ENCODE measurements at places on chromosomes 7 and 10.

- peak; percentile 18 for DNase-seq
These were observed at the start of gene WDR37 for GRCh38 chr10:1056326-1057105. Gene WDR37, plus strand, starts transcription at chr10:1056385. Its CDS starts 15,771 bp downstream, at chr10:1072156.

DNA sequence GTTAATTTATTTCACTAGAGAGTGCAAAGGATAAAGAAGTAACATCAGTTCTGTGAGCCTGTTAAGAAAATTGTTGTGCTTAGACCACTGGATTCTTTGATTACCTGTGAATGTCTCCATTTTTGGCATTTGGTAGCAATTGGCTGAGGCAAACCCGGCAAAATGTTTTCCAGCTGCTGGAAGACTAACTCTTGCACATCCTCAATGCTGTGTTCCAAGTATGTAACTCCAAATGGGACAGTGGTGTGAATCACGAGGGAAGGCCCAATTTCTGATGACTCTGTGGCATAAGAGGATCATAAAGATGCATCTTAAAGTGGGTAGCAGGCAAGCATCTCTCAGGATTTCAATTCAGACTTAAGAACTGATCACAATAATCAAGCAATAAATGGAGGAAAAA is 268.8 kb downstream of the RNLS start:
- no peak for DNase-seq

- DNase-seq = peak; percentile 9
These were observed 26.0 kb downstream of the CRHR2 start for GRCh38 chr7:30656006-30656957.

GRCh38 chr7:107854454-107854853 is 36.5 kb upstream of the DLD start:
- no peak for DNase-seq

DNA sequence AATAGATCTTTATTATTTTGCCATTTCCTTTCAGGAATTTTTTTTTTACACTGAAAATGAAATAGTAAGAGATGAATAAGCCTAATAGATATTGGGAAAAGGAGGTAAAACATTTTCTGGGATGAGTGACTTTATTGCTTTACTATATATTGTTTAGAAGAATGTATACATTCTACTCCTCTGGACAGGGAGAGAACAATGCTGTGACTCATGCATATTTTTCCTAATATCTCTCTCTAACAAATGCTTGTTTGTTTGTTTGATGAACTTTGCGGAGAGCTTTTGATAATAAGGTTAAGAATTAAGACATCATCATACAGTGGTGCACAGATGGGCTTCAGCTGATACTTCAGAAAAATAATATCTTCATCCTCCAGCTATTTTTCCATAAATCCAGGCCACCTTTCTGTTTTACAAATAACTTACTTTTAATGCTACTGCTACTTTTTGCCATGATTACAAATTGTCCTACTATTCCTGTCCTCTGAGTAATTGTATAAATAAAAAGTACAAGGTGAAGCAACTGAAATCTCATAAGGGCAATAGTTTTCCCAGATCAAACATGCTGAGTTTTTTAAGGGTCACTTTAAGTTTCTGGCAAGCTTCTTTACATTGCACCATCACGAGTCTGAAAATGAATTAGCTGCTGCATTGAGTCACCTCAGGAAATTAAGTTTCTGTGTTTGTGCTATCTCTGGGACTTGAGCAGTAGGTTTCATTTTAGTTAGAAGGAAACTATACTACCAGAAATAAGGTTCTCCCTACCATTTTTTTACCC is 207.3 kb upstream of the POT1 start:
- no peak for DNase-seq

DNA sequence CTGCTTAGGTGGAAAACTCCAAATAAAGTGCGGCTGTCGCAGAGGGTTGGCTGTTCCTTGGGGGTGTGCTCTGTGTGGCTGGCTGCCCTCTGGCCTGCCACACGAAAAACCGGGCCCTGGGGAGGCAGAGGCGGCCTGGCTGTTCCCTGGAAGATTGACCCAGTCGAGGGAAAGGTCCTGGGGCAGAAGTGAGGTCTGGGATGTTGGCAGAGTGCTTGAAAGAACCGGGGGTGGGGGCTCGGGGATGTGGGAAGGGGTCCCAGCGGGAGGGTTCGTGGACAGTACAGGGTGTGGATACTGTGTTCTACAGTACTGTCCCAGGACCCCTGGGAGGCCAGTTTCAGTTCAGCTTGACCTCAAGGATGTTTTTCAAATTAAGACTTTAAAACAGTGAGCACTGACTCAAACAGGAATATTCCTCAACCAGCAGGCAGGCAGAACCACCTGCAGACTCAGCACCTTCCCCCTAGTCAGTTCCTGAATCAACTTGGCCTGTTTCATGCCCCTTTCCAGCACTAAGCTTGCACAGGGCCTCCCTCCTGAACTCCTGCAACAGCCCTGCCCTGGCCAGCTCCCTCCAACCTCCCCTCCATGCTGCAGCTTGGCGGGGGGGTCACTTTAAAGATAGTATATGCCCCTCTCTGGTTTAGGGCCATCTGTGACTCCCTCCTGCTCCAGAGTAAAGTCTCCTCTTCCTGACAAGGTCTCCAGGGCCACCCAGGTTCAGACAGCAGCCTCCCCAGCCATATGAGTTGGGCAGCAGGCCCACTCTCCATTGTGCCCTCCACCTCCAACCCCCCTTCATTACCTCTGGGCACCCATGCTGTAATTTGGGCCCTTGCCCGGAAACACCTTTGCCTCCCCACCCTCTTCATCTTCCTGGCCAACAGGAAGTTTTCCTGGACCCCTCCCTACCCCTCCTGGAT is 3.2 kb upstream of the ATP6V1F start:
- DNase-seq = no peak

- DNase-seq = no peak
These were observed 622.0 kb downstream of the TYW1 start for GRCh38 chr7:67618556-67619162.

DNA sequence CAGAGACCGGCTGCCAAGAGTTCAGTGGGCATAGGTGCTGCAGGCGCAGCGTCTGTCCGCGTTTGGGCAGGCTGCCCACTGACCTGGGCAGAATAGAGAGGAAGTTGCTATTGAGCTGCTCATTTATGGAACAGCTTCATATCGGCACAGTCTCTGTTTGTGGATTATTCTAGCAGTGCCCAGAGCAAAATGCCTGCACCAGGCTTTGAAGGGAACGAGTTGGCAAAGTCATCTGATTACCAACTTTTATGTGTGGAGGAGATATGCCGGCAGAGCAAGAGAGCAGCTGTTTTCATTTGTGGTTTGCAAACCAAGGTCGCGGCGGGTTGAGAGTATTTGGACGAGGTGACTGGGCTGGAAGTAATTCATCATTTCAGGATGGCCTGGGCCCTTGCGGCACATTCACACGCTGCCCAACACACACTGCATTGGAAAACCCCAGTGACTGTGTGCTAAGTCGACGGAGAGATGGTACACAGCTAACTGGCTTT is 228.5 kb downstream of the TCERG1L start:
- no peak for DNase-seq

DNA sequence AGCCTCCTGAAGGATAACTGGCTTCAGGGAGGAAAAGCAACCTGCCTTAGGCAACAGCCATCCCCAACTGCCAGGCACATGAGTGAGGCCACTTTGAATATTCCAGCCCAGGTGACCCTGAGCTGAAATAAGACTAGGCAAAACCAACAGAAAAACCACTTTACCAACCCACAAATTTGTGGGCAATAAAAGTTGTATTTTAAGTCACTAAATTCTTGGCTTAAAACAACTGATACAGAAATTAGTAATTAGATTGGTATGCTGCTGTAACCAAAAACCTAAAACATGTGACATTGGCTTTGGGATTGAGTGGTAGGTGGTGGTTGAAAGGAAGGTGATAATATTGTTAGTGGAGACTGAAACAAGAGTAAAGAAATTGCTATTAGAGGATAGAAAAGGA is 39.9 kb downstream of the ABCB4 start:
- DNase-seq = no peak

DNA sequence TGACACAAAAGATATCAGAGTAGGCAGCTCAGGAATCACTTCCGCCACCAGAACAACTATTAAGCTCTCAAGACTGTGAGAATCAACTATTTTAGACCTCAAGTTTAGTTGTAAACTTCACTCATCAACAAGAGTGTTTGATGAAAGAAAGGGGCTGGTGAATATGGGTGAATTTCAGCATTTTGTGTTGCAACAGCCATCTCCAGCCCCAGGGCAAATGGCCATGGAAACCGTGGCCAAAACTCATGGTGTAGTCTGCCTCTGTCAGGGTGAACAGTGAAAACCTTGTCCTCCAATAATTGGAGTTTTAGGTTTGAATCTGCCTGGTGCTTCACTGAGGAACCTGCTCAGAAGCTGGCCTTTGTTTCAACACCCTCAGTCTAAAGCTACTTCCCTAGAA is 60.0 kb downstream of the POLR1F start:
- no peak for DNase-seq

- no peak for DNase-seq
These were observed 79.5 kb upstream of the FAM20C start for GRCh38 chr7:112881-113280.

GRCh38 chr7:38927751-38928150 is 18.8 kb upstream of the VPS41 start:
- DNase-seq = no peak

DNA sequence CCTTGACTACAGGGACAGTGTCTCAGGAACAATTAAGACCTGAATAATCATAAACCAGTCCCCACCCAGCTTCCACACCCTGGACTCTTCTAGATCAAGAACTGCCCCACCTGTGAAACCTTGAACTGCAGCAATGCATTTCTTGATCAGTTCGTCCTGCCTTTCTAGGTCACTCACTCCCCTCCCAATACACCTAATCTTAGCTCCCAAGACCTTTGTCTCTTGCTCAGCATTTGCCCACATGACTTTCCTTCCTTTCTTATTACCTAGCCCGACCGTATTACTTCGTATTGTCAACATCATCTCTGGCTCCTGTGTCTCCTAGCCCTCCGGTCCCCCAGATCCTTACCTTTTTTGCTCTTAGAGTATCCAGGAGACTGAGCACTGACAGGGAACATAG is 5.5 kb upstream of the NAMPT start:
- no peak for DNase-seq

- no peak for DNase-seq
These were observed 5.4 kb upstream of the PDE1C start for GRCh38 chr7:32075612-32076011.

DNA sequence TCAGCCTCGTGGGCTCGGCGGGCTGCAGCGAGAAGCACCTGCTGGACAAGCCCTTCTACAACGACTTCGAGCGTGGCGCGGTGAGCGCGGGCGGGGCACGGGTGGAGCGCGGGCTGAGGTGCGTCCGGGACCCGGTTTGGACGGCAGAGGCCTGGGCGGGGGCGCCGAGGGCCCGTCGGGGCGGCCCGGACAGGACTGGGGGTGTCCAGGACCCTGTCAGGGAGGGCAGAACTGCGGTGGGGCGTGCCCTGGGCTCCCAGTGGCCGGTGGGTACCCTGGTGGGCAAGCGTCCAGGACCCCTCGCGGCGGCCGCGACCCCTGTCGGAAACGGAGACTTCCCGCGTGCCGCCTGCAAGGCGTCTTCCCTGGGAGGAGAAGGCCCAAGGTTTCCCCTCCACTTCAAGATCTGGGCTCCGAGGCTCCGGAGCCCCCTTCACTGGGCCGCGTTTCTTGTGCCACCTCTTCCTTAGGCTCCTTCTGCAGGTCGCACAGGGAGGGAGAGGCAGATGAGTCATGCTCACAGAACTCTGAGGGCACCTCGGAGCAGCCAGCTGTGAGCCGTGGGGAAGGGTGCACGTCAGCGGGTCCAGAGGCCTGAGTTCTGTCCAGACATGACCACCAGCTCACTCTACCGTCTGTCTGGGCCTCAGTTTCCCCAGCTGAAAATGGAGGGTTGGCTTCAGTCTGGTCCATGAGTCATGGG is 485 bp downstream of the ALOX5 start:
- DNase-seq = no peak

- DNase-seq = no peak
These were observed 23.7 kb downstream of the ATAD1 start for GRCh38 chr10:87794285-87794684.

DNA sequence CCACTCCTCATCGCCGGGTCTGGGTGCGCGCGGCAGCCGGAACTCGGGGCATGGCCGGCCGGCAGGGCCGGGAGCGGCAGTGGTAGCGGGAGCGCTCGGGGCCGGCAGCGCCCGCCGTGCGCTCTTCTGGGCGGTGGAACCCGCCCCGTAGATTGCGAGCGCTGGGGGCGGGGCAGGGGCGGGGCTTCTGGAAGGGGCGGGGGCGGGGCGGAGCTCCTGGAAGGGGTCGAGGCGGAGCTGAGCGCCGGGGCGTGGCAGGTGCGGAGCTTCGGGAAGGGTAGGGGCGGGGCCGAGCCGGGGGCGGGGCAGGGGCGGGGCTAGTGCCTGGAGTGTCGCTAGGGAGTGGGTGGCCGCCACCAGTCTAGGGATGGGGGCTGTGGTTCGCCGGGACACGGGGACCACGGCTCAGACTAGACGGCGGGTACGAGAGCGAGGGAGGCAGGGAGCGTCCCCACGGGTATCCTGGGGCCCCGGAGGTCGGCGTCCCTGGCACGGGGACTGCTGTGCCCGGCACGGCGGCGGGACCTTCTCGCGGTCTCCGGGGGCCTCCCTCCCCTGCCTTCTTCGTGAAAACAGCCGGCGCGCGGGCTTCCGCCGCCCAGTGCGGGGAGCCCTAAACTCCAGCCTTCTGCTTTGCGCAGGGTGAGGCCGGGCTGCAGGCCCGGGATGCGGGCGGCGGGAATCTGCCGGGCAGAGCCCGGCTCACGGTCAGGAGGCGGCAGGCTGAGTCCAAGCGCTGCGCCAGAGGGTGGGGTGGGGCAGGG is at the start of gene STK32C:
STK32C (minus strand) TSS at position 128 of the 764 bp plus-strand sequence; CDS start at position 11, 117 bp downstream.
- peak; percentile 35 for DNase-seq

- DNase-seq = no peak
These were observed 38.2 kb downstream of the CALML5 start for GRCh38 chr10:5461203-5461588.

DNA sequence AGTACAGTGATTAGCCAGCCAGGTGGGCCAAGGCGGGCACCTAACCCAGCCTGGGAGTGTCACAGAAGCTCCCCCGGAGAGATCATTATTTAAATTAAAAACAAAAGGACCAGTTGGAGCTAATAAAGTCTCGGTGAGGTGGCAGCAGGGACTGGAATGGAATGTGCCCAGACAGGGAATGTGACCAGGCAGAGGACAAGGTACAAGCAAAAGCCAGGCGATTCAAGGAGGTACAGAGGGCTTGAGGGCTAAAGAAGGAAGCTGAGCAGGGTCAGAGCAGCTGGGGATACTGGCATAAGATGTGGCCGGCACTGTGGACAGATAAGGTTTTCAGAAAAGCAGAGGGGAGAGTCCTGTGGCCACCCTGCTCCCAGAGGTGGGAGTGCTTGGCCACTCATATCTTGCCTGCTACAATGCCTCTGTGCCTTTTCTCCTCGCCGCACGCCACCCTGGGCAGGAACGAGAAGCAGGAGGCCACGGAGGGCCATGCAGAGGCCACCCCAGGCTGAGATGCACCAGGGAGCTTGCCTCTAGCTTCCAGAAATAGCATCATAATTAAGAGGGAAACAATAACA is 13.2 kb downstream of the TMEM273 start:
- DNase-seq = no peak

- DNase-seq = no peak
These were observed 103.9 kb downstream of the AASS start for GRCh38 chr7:122040147-122040546.

DNA sequence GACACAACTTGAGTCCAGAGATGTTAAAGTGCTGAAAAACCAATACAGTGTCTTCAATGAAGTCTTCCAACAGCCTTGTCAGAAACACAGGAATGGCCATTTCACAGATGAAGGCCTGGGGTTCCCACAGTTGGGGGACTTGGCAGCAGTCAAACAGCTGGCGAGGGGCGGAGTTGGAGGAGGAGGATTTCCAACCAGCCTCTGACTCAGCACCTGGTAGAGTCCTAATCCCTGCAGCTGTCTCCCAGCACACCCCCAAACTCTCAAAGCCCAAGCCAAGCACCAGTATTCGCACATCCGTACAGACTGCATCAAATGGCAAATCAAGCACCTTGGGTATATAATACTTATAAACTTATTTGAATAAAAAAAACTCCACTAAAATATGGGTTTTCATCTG is 28.0 kb downstream of the CTBP2 start:
- no peak for DNase-seq

Measured in NCI-H1694 (cell line).